ENCODE measurements at places on chromosomes 3 and 15.

DNA sequence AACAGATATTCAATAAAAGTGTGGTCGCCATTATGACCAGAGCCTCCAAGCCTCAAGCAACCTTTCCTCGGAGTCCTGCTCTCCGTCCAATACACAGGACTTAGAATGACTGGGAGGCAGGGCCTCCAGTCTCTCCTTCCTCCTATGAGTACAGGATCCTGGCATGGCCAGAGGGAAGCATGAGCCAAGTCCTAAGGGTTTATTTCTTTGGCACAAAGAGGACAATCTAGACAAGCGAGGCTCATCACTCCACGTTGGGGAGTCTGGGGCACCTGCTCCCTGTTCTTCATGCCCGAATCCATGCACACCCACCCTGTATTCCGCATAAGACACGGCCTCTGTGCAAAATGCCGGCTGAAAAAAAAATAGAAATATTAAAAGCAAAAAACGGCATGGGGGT lies 6.8 kb downstream of the PRRT3 start:
- no peak for DNase-seq

- no peak for DNase-seq
Measured at GRCh38 chr3:95048564-95048963, 985.7 kb downstream of the NSUN3 start.

- no peak for DNase-seq
Measured at GRCh38 chr3:169391672-169392071, 271.8 kb downstream of the MECOM start.

GRCh38 chr15:29135702-29136646 lies 133.6 kb downstream of the NSMCE3 start:
- no peak for DNase-seq

GRCh38 chr15:88838667-88839066 lies 35.4 kb downstream of the ACAN start:
- DNase-seq: no peak

DNA sequence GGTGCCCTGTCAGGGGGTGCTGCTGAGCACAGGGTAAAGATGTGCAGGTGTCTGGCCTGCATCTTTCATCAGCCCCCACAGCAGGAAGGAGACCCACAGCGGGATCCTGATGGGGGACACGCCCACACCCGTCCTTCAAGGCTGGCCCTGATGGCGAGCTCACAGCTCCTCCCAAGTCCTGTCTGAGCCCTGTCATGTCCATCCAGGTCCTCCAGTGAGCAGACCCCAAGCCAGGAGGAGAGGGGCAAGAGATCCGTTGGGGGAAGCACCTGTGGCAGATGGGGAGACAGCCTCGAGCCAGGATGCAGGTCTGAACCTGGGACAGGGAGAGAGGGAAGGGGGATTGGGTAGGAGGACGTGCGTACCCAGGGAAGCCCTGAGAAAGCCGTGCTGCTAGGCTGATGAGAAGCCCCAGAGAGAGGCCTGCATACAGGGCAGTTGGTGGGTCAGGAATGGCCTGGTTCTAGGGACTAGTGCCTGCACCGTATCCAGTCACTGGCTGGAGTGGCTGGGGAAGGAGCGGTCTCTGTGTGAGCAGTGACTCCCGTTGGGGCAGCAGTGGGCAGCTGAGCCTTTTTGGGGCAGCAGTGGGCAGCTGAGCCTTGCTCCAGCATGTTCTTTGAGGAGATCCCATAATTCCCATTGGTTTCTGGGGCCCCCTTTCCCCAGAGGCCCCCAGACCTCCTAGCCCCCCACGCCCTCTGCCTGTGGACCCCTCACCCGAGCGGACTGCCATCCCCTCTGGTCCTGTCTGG lies 133.3 kb upstream of the MEF2A start:
- no peak for DNase-seq

DNA sequence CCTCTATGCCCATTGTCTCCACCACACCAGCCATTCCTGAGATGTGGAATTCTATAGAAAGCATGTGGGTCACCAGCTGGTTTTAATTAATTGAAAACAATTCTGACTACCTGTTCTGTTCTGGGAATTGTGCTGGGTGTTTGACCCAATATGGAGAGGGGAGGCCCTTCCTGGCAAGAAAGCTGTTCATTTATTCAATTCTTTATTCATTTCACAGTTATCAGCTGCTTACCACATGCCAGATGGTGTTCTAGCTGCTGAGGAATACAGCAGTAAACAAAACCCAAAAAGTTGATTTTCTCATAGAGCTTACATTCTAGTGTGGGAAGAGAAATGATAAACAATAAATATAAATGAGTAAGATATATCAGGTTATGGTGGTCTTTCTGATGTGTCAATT lies 296.1 kb upstream of the RASGRP1 start:
- no peak for DNase-seq

GRCh38 chr3:191425322-191425734 lies 35.6 kb upstream of the PYDC2 start:
- no peak for DNase-seq

DNA sequence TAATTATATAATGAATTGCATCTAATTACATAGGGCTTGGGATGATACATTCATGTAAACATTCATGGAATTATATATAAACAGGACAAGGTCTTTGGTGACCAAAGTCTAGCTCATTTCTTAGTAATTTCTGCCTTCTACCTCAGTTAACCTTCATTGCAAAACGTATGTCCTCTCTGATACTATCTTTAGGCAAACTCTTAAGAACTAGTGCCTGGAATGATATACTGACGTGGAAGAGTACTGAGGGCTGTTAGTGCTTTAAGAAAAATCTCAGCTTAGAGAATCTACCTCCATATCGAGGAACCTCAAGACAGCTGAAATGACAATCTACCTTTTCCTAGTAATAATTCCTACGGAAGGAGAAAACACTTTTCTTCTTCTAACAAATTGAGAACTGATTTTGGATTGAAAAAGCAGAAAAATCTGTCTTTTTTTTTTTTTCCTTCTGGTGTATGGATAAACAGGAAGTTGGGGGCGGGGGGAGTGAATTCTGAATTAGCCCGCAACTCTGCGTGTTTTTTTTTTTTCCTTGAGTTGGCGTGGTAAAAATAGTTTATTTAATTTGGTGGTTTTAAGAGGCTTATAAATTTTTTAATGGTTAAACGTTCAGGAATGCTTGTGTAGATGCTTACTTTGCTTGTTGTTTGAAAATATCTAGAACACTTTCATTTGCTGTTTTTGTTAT lies 43.2 kb downstream of the RARB start:
- DNase-seq: no peak

DNA sequence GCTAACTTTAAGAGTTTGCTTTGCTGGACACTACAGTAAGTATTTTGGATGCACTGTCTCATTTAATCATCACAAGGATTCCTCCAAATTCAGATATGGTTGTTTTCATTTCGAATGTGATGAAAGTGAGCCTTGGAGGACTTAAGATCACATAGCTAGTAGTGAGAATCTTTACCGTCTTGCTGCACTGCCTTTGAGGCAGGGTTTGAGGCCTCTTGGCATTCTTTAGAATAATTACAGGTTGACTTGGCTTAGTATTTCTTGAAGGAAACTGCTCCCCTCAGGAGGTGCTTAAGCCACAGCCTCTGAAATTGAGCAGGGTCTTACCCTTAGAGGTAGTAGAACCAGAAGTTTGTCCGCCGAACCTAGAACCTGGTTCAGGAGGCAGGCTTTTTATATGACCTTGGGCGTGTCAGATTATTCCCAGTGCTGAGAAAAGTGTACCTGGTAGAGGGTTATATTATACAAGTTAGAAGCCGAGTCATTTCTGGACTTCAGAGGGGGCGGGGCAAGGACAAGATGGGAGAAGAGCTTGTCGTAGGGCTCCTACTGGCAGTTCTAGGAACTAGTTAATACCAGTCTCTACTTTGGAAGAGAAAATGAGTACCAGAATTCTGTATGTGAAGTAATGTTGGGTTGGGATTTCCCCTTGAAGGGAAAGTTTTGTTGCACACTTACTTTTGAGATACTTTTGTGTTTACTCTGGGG lies 1.1 kb downstream of the TFG start:
- DNase-seq: no peak

- no peak for DNase-seq
Measured at GRCh38 chr3:135106445-135106844, 311.4 kb downstream of the EPHB1 start.

- no peak for DNase-seq
Measured at GRCh38 chr3:117184574-117184973, 475.0 kb downstream of the TUSC7 start.

DNA sequence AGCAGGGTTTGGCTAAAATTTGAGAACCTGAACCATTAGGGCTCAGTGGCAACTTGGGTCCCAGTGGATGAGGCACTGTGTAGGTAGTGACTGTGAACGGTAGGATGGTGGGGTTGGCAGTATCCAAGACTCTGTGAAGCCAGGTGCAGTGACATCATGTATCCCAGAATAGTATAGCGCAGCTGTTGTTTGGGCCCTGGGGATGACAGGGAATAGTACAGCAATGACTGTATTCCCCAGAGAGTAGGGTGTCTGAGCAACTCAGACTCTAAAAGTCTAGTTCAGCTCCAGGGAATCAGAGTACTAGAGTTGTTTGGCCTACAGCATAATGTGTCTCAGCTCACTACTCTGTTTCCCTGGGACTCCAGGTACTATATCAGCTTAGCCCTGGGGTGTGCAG lies 20.7 kb upstream of the PPP2R3A start:
- DNase-seq: no peak

DNA sequence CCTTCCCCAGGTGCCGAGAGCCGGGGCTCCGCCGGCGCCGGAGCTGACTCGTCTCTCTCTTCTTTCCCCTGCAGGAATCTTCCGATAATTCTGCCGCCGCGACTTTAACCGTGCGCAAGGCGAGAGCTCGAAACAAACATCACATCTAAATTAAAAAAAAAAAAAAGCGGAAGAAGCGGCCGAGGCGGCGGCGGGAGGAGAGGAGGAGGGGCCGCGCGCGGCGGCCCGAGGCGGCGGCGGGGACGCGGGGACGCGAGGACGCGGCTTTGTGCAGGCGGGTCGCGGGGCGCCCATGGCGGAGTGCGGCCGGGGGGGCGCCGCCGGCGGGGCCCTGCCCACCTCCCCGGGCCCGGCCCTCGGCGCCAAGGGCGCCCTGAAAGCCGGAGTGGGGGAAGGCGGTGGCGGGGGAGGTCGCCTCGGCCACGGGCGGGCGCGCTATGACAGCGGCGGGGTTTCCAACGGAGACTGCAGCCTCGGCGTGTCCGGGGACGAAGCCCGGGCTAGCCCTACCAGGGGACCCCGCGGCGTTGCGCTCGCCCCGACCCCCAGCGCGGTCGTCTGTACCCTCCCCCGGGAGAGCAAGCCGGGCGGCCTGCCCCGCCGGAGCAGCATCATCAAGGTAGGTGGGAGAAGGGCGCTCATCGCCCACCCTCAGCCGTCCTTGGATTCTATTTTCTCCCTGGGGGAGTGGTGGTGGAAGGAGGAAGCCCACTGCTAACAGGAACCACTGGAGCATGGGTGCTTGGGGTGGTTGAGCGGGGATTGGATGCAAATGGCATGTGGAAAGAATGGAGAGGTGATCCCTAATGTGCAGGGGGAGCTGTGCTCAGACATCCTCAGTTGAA lies at the start of gene PLCL2:
PLCL2 (plus strand) TSS at position 208 of the 845 bp plus-strand sequence; CDS start at position 293, 85 bp downstream.
- DNase-seq: peak; percentile 15

GRCh38 chr15:39447346-39447745 lies 133.5 kb upstream of the THBS1 start:
- DNase-seq: no peak

- DNase-seq: no peak
Measured at GRCh38 chr3:27861046-27862036, 139.2 kb upstream of the EOMES start.
